ENCODE measurements at places on chromosomes 5 and 9.

DNA sequence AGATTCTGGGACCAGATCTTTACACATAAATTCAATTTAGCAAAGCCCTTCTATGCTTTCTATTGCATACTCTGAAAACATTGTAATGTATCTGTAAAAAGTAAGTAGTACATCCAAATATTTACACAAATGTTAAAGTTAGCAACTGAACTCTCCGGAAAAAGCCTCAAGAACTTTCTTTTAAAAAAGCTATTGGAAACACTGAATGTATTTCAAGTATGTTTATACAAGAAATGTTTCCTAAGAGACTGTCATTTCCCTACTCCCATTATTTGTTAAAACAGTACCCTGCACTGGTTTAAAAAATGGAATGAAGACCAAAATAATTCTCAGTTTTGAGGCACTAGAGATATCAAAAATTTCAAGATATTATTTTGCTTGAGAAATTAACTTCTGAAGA, 44.8 kb upstream of the TRIM36 start:
- no peak for DNase-seq

- DNase-seq: peak; percentile 76
Measured at GRCh38 chr9:96612105-96612965, 7.3 kb downstream of the CDC14B start.

GRCh38 chr9:90838581-90839154, 37.0 kb downstream of the SYK start:
- no peak for DNase-seq

DNA sequence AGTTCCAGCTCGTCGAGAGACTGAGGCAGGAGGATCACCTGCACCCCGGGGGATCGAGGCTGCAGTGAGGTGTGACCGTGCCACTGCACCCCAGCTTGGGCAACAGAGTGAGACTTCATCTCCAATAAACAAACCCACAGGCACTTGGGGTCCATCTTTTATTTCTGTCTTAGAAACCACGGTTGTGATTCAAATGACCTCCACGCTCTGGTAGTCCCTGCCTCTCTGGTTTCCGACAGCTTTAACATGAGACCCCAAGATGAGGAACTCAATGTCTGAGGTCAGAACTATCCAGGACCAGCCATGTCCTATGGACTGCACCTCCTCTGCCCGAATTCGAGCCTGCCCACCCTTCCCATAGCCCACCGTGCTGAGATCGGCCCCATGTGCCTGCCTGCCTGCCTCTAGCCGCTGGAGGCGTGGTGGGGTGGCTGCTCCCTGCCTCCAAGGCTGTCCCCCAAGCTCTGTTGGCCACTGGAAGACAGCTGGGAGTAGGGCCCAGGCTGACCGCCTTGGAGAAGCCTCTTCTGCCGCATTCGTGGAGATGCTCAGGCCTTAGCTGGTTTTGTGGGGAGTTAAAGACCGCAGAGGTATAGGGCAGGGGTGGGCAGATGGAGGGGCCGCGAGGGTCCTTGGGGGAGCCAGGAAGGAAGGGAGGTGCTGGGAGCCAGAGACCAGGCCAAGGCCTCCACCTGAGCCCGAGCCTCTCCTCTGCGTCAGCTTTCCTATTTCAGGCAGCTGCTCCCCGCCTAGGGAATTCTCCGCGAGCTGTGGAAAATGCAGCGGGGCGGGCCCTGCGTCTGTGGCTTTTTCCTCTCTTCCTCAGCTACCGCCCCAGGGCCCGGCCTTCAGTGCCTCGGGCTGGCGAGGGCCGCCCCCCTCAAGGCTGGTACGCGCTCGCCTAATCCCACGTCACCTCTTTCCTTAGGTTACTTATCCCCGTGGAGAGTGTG, 6.9 kb upstream of the WDR5 start:
- no peak for DNase-seq

DNA sequence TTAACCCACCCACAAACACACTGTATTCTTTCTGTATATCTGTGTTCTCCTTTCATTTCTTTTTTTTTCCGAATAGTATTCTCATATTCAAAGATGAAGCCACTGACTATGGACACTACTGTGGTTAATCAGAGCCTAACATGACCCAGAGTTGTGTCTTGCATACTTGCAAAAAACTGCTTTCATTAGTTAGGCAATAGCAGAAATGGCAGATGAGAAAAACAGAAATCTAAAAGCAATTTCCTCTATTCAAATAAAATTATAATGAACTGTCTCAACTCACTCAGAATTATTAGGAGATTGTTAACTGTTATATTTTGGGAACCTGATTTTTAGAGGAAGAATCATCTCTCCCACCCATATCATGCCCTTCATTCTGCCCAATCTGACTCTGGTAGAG, 45.9 kb downstream of the FREM1 start:
- no peak for DNase-seq

DNA sequence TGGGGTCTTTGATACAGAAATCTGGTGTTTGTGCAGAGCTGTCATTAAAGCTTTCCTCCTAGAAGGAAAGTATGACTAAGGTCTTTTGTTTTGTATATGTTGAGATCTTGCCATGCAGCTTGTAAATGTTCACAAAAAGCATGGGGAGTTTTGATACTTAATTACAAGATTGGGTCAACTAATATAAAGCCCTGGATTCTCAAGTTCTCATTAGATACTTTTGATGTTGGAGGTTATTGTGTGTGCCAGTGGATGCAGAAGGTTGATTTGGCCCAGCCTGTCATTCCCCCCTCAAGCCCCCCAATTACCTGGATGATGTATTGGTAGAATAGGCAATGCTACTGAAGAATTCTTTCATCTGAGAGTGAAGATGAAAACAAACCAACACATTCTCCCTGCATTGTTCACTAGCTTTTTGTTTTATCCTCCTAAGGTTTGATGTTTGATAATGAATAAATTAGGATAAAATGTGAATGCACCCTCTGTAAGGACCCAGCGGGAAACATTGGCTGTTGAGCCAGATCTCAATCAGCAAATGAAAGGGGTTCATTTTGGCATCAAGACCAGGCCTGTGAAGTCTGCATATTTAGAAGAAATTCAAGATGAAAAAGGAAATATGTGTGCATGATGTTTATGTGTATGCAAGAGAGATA, 61.9 kb upstream of the ADAMTS19 start:
- no peak for DNase-seq

GRCh38 chr5:7391814-7392692, 3.9 kb upstream of the ADCY2 start:
- no peak for DNase-seq

DNA sequence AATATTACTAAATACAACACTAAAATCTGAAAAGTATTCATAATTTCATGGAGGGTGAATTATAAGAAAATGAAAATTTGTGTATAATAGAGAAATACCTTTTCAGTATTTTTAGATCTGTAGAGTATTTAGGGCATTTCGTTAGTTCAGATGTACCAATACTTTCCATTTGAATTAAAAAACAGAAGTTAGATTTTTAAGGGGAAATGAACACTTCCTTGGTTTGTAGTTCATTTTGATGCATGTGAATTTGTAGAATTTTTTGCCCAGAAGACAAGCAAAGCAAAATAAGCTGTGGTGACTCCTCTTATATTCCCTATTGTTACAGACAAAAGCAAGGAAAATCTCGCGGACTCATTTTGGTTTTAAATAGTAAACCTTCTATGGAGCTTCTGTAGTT, 209.0 kb upstream of the RPS23 start:
- DNase-seq: no peak

GRCh38 chr5:176817369-176817840, 7.0 kb downstream of the UNC5A start:
- DNase-seq: no peak

- DNase-seq: no peak
Measured at GRCh38 chr5:179553875-179554274, 3.5 kb downstream of the RUFY1 start.

DNA sequence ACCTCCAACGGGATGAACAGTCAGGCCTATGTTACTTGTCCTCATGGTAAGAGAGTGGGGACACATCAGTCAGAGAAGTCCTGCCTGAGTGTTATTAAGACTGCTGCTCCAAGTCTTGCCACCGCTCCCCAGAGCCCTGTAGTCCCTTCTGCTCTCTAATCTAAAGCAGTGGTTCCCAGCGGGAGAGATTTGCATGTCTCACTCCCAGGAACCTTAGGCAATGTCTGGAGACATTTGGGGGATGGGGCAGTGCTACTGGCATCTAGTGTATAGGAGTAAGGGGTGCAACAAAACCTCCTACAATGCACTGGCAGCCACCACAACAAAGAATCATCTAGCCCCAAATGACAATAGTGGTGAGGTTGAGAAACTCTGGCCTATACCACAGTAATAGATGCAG, 2.6 kb upstream of the SVEP1 start:
- no peak for DNase-seq

- no peak for DNase-seq
Measured at GRCh38 chr5:35233601-35234000, 3.3 kb upstream of the PRLR start.

- no peak for DNase-seq
Measured at GRCh38 chr5:170279459-170279817, 18.1 kb downstream of the LCP2 start.

GRCh38 chr5:100768221-100768620, 134.9 kb downstream of the ST8SIA4 start:
- DNase-seq: no peak

DNA sequence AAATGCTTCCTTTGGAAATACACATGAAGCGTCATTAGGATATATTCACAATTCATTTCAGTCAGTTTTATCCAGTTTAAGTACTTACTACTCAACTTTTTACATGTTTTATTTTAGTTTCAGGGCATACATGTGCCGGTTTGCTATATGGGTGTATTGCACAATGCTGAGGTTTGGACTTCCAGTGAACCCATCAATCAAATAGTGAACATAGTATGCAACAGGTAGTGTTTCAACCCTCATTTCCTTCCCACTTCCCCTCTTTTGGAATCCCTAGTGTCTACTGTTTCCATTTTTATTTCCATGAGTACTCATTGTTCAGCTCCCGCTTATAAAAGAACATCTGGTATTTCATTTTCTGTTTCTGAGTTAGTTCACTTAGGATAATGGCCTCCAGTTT, 74.7 kb downstream of the TMEM161B start:
- DNase-seq: no peak

DNA sequence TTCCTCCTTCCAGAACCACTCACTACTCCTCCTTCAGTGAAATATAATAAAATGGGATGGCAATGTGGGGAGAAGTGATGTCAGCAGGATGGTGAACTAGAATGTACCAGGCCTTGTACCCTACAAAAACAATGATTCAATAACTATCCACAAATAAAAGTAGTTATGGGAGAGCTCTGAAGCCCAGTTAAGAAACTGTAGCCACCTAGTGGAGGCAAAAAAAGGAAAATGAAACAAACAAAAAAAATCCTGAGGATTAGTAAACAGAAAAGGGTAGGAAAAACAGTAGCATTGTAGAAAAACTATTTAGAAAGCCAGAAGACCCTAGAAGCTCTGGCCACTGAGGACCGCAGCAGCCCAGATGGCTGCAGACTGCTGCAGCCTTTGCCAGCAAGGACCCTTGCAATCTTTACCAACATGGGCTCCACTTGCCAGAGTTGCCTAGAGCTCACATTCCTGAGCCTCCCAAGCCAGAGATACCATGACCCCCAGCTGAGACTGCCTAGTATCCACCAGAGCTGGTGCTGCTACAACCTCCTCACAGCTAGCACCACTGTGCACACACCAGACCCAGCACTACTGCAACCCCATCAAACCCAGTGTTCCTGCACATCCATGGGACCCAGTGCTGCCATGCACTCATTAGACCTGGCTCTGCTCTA, 259.7 kb upstream of the MSX2 start:
- no peak for DNase-seq

GRCh38 chr5:151157426-151158286, at the start of gene ANXA6:
ANXA6 (minus strand) TSS chr5:151157779; CDS start chr5:151147901, 9,878 bp downstream.
- DNase-seq: peak; percentile 91

DNA sequence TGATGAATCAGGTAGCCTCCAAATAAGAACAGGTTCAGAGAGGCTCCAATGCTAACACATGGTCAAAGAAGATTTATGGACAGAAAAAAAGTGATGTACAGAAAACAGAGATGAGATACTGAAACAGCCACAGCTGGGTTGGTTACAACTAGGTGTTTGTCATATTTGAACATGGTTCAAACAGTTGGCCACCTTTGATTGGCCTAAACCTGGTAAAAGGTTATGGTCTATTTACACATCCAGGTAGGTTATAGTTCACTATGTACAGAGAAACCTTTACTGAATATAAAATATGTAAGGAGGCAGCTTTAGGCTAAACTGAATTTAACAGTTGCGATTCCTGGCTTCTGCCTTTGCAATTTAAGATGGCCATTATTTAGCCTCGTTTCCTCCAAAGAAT, 134.0 kb upstream of the ZNF366 start:
- no peak for DNase-seq

GRCh38 chr5:116448870-116449427, 125.7 kb downstream of the SEMA6A start:
- no peak for DNase-seq

DNA sequence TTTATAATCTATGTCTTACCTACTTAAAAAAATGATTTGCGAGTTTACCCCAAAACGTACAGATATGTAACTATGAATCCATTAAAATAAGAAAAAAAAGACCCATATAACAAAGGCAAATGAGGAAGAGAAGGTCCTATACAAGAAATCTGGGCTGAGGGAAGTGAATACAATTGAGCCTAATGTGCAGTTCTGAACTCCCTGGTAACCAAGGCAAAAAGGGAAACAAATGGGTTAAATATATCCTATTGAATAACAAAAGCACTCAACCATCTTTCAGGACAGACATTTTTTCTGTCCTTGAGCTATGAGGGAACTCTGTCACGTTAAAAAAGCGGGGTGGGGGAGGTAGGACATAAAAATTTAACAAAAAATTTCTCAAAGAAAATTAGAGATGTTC, 78.6 kb downstream of the PTPN3 start:
- DNase-seq: no peak

Data from dorsolateral prefrontal cortex (tissue), 122 donors.